ENCODE measurements at places on chromosomes 2 and 18.

GRCh38 chr2:16012626-16013358, 72.4 kb downstream of the MYCN start:
- no peak for DNase-seq
- peaks cover 17% of the 10 kb centered on the region for H3K4me1 ChIP-seq
- H3K4me3 ChIP-seq = peak overlapping the region; percentile 10
- no peak overlapping the region for H3K27ac ChIP-seq

- H3K27me3 ChIP-seq = no peaks in the 10 kb centered on the region
- H3K4me1 ChIP-seq = peaks cover 32% of the 10 kb centered on the region
- H3K27ac ChIP-seq = no peak overlapping the region
- DNase-seq = no peak
- H3K4me3 ChIP-seq = no peak overlapping the region
Observed at GRCh38 chr2:9975328-9975727, 23.8 kb downstream of the GRHL1 start.

DNA sequence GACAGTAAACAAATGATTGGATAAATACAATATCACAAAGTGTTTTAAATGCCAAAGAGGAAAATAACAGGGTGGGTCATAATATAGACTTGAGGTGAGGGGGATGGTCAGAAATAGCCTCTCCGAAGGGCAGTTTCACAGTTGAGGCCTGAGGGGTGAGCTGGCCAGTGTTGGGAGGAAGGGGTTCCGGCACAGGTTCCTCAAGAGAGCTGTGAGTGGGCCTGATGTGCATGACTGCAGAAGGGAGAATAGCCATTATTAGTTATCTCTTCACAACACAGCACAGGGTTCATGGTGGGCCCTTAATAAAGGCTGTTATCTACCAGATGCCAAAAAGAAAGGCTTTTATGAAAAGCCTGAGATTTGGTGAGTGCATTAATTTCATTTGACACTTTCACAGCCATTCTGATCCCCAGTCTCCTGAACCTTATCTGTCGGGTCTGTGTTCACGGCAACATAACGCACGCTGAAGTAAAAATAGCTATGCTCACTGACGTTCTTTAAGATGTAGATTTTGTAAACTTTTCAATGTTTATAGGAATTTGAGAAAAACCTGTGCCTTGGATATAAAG, 39.6 kb downstream of the POLR1A start:
- H3K27ac ChIP-seq = no peak overlapping the region
- H3K4me1 ChIP-seq = no peaks in the 10 kb centered on the region
- H3K36me3 ChIP-seq = peaks cover 6% of the 10 kb centered on the region
- no peak for DNase-seq
- H3K27me3 ChIP-seq = no peaks in the 10 kb centered on the region
- no peak overlapping the region for H3K4me3 ChIP-seq

GRCh38 chr18:6782861-6783260, 53.3 kb downstream of the ARHGAP28 start:
- H3K27me3 ChIP-seq = no peaks in the 10 kb centered on the region
- peaks cover 16% of the 10 kb centered on the region for H3K4me1 ChIP-seq
- H3K27ac ChIP-seq = no peak overlapping the region
- DNase-seq = no peak
- H3K36me3 ChIP-seq = no peaks in the 10 kb centered on the region

DNA sequence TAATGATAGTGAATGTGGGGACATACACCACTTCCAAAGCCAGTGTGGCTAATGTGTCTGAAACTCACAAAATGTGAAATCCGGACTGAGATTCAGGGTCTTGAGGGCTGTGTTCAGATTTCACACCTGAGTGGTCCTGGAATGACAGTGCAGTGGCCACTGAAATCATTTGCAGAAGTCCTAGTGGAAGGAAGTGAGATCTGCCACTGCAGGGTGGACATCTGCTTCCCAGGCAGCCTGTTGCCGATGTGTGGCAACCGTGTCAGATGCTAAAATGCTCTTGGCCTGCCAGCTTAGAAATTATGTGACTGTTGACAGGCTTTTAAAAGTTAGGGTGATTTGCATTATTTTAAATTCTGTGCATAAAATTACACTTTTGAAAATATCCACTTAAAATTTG, 77.8 kb upstream of the TMEM200C start:
- no peaks in the 10 kb centered on the region for H3K4me1 ChIP-seq
- H3K27ac ChIP-seq = no peak overlapping the region
- DNase-seq = no peak
- H3K36me3 ChIP-seq = no peaks in the 10 kb centered on the region

- H3K36me3 ChIP-seq = no peaks in the 10 kb centered on the region
- H3K4me3 ChIP-seq = no peak overlapping the region
- no peaks in the 10 kb centered on the region for H3K27me3 ChIP-seq
Observed at GRCh38 chr2:74188018-74188601, 9.4 kb upstream of the MOB1A start.

DNA sequence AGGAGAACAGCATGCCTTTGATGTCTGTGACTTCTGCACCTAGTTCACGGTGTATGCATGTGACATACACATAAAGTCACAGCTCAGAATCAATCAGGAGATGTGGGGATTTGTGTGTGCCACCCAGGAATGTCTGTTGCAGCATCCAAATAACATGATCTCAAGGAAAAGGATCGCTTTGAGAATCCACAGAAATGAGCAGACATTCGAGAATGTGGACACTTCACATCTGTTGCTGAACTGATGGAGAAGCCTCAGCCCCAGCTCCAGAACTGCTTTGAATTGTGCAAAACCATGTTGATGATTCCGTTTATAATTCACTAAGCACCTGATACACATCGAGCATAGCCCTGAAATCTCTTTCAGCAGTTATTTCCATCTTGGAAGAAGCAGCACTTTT, 208.6 kb downstream of the CMPK2 start:
- no peak overlapping the region for H3K27ac ChIP-seq
- no peaks in the 10 kb centered on the region for H3K27me3 ChIP-seq
- H3K36me3 ChIP-seq = no peaks in the 10 kb centered on the region
